HFF-Myc (cell line): ENCODE measurements at places on chromosomes 3 and 15.

DNA sequence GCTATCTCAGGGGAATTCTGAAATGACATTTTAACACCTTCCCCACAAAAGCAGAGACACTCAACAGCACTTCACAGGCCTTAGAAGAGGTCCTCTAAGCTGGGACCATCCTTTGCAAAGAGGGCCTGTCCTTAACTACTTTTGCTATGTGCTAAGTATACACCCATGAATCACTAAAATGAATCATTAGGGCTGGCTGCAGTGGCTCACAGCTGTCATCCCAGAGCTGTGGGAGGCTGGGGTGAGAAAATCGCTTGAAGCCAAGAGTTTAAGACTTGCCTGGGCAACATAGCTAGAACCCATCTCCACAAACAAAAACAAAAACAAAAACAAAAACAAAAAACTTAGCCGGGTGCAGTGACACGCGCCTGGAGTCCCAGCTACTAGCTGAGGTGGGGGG, 53.9 kb upstream of the MELTF start:
- no peak for DNase-seq

DNA sequence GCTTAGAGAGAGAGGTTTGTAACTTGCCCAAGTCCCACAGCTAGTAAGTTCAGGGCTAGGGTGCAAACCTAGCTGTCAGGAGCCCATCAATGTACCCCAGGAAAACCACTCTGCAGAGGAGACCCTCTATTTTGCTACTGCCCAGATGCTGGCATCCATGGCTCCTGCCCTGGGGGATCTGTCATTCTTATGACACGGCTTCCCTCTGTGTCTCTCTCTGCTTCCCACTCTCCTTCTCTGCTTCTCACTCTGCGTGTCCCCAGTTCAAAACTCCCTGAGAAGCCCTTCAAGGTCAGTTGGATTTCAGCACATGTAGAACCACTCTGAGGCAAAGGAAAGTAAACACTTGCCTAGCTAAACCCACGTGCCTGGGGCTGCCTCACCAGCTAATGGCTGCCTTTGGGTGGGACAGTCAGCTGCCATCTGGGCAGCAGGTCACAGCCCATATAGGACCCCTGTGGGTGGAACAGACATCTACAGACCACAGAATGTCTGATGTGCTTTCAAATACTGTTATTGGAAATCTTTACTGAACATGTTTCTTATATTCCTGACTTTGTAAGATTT, 29.4 kb upstream of the SLCO2A1 start:
- DNase-seq = no peak

- no peak for DNase-seq
These were observed 1.2 kb downstream of the RASGRF1 start for GRCh38 chr15:79089331-79089889.

DNA sequence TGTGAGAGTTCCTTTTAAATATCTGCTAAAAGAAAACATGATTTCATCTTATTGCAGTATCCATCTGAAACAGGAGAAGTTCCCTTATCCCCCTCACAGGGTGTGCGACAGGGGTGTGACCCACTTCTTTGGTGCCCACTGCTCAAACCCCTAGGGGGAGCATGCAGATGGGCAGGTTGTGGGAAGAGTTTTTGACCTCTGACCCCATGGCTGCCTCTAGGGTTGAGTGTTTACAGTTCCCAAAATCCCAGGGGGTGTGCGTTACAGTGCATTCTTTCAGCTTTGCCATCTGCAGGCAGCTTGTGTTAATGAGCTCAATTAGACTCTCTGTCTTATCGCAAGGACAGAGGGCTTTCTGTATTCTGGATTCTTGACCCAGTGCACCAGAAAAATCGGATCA, 443.2 kb upstream of the FRG2C start:
- no peak for DNase-seq

GRCh38 chr3:39075910-39076309, 24.1 kb downstream of the WDR48 start:
- no peak for DNase-seq

DNA sequence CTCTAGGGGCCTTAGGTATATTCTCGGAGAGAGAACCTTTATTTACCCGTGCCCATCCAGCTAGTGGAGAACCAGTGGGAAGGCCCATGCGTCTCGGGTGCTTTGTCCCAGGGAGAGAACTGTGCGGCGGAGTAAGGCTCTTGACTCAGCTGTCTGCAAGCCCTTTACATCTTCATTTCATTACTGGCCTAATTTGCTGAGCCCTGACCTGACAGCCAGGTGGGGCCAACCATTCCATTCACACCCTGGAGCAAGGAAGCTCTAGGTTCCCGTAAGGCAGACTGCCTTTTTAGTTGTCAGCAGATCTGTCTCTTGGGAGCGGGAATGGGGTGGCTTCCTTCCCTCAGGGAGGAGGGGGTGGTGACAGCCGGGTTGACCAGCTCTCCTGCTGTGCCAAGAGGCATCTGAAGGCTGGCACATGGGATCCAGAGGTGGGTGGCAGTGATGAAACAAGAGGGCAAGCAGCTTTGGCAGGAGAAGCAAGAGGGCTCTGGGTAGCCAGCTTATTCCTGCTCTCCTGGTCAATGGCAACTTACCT, 36.4 kb downstream of the SV2B start:
- DNase-seq = no peak

- peak; percentile 41 for DNase-seq
These were observed 84.5 kb downstream of the WDR76 start for GRCh38 chr15:43911235-43911781.

GRCh38 chr3:16512435-16513140, 911 bp downstream of the RFTN1 start:
- DNase-seq = no peak

DNA sequence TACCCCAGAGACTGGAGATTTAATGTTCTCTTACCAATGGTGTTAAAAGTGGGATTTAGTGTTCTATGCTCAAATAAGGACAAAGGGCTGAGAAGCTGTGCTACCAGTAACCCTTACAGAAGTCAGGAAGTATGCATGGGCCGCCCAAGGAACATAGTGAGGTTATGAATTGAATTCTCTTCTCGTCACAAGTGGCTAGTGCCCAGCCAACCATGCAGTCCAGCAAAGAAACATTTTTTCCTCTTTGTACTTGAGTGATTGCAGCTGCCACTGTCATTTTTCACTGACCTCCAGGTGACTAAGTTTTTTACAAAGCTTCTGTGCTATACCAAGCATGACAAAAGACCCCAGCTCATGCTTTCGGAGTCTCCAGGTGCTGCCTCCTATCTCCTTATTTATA, 110.6 kb upstream of the DCBLD2 start:
- DNase-seq = no peak

DNA sequence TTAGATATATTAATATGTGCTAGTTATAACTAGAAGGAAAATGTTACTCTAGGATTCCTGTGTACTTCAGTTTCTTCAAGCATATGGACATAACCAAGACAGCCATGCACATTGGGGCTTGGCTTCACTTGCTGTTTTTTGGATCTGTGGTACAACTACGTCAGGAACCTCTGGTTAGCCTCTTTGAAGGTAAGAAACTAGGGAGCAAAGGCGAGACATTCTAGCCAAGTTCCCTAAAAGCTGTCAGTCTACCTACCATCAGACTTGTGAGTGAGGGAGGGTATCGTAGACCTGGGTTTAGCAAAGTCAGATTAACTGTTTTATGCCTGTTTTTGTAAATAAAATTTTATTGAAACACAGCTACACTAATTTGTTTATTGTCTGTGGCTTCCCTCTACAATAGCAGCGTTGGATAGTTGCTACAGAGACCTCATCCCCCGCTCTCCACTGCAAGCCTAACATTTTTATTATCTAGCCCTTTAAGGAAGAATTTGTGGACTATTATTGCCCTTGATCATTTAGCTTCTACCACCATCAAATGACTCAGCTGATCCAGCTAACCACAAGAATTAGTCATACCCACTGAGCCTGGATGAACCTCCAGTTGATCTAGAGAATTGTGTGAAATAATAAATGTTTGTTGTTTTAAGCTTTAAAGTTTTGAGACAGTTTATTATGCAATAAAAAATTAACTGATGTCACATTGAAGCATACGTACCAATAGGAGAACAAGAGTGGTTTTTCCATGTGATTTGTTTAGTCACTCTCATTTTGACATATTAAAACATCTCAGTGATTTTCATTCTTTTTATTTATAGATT, 58.1 kb downstream of the RSRC1 start:
- peak; percentile 90 for DNase-seq

- peak; percentile 27 for DNase-seq
These were observed 23.2 kb downstream of the HHLA2 start for GRCh38 chr3:108319428-108320082.

GRCh38 chr3:26068890-26069289, 279.0 kb downstream of the OXSM start:
- no peak for DNase-seq

- no peak for DNase-seq
These were observed 85.7 kb downstream of the SPATA16 start for GRCh38 chr3:173055228-173055933.

DNA sequence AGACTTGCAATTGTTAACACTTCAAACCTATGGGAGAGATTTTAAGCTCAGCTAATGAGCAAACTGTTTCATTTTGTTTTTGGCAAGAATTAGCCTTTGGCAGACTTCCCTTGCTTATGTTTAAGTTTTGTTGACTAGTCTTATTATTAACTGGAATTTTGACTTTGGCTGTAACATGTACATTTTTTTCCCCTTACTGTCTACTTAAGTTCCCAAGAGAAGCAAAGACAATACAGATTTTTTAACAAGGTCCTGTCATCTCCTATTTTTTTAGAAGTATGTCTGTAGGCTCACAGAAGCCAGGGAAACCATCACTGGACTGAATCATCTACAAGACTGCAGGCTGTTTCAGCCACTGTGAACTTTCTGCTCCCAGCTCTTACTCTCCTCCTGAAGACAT, 74.3 kb downstream of the DGKG start:
- DNase-seq = no peak

GRCh38 chr15:57377478-57377847, 1.2 kb downstream of the CGNL1 start:
- no peak for DNase-seq

DNA sequence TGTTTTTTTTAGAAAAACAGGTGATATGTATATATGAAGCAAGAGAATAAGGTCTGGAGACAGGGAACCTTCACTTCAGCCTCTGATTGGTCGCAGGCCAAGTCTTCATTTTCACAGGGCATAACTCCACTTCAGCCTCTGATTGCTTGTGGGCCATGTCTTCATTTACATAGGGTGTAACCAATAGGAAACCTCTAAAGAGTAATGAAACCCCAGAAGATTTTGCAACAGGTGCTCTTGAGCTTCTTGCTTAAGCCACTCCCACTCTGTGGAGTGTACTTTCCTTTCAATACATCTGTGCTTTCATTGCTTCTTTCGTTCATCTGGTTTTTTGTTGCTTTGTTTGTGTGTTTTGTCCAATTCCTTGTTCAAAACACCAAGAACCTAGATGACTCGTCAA, 22.6 kb upstream of the SCG3 start:
- no peak for DNase-seq

- DNase-seq = no peak
These were observed 98.2 kb upstream of the NR2F2 start for GRCh38 chr15:96232335-96232734.

DNA sequence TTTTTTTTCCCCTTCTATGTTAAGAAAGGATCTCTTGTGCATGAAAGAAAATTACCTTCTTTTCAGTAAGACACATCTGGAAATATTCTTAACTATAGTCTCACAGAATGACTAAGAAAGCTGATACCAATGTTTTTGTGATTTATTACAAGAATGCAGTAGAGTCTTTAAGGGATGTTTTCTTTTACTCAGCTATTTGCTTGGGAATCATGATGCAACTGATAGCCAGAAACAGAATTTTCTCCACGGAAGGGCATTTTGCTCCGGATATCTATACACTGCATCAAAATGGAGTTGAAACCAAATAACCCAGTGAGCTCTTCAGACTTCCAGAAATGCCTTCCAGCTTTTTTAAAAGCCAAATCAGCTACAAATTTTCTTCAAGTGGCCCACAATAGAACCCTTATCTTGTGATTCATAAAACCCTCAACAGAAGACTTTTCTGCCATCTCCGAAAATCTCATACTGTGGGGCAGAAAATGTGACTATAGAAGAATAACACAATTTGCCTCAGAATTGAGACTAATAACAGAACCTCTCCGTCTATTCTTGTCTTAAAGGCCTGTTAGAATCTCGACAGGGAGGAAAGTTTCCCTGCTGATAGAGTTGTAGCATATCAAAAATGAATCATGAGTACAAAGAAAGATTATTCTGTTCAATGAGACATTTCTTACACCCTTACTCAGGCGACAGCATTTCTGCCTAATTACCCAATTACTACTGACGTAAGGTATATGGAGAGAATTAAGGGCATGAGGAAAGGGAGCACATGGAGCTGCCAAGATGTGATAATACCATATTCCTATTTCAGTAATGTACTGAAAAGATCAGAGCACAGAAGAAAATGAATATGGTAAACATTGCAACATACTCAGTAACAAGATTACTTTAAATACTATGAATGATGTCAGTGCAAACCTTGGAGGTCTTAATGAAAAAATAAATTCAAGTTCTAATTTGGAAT, 900.1 kb downstream of the ROBO1 start:
- no peak for DNase-seq

DNA sequence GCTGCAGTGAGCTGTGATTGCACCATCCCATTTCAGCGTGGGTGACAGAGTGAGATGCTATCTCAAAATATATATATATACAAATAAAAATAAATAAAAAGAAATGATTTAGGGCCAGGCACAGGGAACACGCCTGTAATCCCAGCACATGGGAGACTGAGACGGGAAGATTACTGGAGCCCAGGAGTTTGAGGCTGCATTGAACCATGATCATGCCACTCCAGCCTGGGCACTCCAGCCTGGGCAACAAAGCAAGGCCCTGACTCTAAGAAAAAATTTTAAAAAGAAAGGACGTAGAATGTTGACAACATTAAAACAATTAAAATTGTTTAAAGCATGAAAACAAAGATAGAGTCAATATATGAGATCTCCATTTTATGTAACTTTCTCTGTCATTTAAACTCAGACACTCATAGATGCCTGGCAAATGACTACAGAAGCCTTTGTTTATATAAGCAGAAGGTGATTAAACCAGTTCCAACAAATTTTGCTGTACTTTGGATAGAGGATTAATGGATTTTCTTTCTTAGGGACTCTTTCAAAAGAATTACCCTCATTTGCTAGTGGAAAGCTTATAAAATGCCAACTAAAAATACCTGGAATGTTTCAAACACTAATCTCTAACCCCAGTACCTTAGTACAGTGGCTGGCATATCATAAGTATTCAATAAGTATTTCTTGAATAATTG, 10.7 kb upstream of the TRPM7 start:
- DNase-seq = no peak

GRCh38 chr3:197041875-197042488, 12.4 kb upstream of the MELTF start:
- DNase-seq = no peak

- DNase-seq = no peak
These were observed 18.7 kb upstream of the WNT5A start for GRCh38 chr3:55505776-55506175.
